ENCODE measurements at places on chromosomes 5 and 9. TPM values are rescaled to one million over a fixed set of nuclear protein-coding genes. Genes with fewer than 3 reads are reported as not detected.

Gene ADAMTS13
- 0.24 TPM for total RNA-seq

Gene RELL2
- 10.1 TPM for total RNA-seq

- H3K27ac ChIP-seq, result no peak overlapping the region
- H3K27me3 ChIP-seq, result no peaks in the 10 kb centered on the region
- no peaks in the 10 kb centered on the region for H3K4me1 ChIP-seq
- no peak for DNase-seq
Measured at GRCh38 chr9:6418764-6419163, 5.8 kb downstream of the UHRF2 start.

- no peaks in the 10 kb centered on the region for H3K27me3 ChIP-seq
- no peak for DNase-seq
- peaks cover 45% of the 10 kb centered on the region for H3K36me3 ChIP-seq
- H3K4me1 ChIP-seq, result peaks cover 8% of the 10 kb centered on the region
- H3K4me3 ChIP-seq, result peak overlapping the region; percentile 82
Measured at GRCh38 chr9:128947277-128947526, 201 bp downstream of the DOLK start.

GRCh38 chr5:50325237-50325832, 115.8 kb downstream of the EMB start:
- no peak overlapping the region for H3K27ac ChIP-seq
- H3K27me3 ChIP-seq, result no peaks in the 10 kb centered on the region
- no peak overlapping the region for H3K4me3 ChIP-seq
- H3K36me3 ChIP-seq, result no peaks in the 10 kb centered on the region
- H3K4me1 ChIP-seq, result no peaks in the 10 kb centered on the region
- no peak for DNase-seq

DNA sequence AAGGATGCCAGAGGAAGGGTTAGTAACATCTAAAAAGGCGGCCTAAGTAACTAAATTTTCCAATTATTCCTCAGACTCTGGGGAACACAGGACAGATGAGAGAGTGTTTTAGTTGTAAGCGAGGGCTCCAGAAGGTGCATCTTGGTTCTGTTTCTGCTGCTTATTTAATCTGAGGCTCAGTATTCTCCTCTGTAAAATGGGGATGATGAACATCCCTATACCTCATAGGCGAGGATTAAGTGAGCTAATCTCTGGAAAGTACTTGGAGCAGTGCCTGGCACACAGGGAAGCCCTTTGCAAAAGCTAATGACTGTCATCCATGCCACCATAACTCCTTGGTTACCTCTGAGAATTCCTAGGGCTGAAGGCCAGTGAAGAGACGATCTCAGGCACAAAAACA, 59.0 kb downstream of the SHB start:
- H3K27me3 ChIP-seq, result no peaks in the 10 kb centered on the region
- no peak for DNase-seq
- peaks cover 31% of the 10 kb centered on the region for H3K36me3 ChIP-seq
- peaks cover 46% of the 10 kb centered on the region for H3K4me1 ChIP-seq

- peaks cover 6% of the 10 kb centered on the region for H3K27me3 ChIP-seq
- no peak for DNase-seq
- no peaks in the 10 kb centered on the region for H3K36me3 ChIP-seq
- H3K4me3 ChIP-seq, result no peak overlapping the region
Measured at GRCh38 chr5:169499990-169500505, 83.5 kb upstream of the SPDL1 start.

- no peaks in the 10 kb centered on the region for H3K36me3 ChIP-seq
- no peaks in the 10 kb centered on the region for H3K27me3 ChIP-seq
- H3K4me3 ChIP-seq, result no peak overlapping the region
Measured at GRCh38 chr9:18060269-18060934, 413.6 kb upstream of the ADAMTSL1 start.

DNA sequence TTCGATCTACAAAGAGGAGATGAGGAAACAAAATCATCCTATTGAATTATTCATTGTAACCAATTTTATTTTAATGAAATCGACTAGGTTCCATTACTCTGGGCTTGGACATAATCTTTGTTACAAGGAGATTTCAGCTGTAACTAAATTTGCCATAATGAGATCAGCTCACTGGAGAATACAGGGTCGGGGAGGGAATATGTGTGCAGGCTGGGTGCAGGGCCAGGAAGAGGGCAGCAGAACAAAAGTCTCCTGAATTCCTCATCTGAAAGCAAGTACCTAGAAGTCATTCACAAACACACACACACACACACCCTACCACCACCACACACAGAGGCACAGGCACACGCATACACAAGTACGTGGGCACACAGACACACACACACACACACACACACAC, 151.2 kb downstream of the PAPPA start:
- no peak for DNase-seq
- H3K4me3 ChIP-seq, result no peak overlapping the region
- H3K36me3 ChIP-seq, result peaks cover 11% of the 10 kb centered on the region
- H3K27ac ChIP-seq, result no peak overlapping the region
- H3K27me3 ChIP-seq, result no peaks in the 10 kb centered on the region

GRCh38 chr5:16737209-16737608, 120.4 kb upstream of the RETREG1 start:
- no peak for DNase-seq
- no peak overlapping the region for H3K4me3 ChIP-seq
- H3K27me3 ChIP-seq, result no peaks in the 10 kb centered on the region
- peaks cover 25% of the 10 kb centered on the region for H3K4me1 ChIP-seq
- H3K27ac ChIP-seq, result peak overlapping the region; percentile 42
- peaks cover 39% of the 10 kb centered on the region for H3K36me3 ChIP-seq

Gene TTF1
- 9.9 TPM for total RNA-seq

DNA sequence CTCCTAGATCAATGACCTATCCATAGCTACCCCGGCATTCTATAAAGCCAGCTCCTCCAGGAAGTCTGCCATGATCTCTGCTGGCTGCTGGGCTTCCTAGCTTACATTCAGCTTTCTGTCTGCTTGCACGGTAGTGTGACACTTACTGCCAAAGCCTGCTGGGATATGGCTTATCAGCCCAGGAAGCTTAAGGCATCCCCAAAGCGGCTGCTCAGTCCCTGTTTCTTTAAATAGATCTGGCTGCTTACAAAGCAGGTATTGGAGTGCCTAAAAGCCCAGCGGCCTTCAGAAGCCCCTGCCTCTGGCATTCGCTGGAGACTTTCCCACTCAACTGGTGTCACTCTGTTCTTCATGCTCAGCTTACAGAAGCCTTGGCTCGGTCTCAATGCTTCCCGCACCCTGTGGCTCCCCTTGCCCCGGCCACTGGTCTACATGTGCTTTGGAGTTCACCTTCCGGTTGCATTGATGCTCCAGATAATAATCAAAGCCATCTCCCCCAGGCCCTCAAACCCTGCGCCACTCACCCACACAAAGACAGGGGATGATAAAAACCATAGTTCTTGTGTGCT, 31.3 kb upstream of the STRBP start:
- H3K36me3 ChIP-seq, result no peaks in the 10 kb centered on the region
- H3K4me3 ChIP-seq, result no peak overlapping the region
- no peaks in the 10 kb centered on the region for H3K27me3 ChIP-seq
- no peak overlapping the region for H3K27ac ChIP-seq

GRCh38 chr5:2714026-2714425, 37.5 kb downstream of the IRX2 start:
- no peaks in the 10 kb centered on the region for H3K27me3 ChIP-seq
- DNase-seq, result no peak
- no peaks in the 10 kb centered on the region for H3K36me3 ChIP-seq
- H3K4me1 ChIP-seq, result no peaks in the 10 kb centered on the region

DNA sequence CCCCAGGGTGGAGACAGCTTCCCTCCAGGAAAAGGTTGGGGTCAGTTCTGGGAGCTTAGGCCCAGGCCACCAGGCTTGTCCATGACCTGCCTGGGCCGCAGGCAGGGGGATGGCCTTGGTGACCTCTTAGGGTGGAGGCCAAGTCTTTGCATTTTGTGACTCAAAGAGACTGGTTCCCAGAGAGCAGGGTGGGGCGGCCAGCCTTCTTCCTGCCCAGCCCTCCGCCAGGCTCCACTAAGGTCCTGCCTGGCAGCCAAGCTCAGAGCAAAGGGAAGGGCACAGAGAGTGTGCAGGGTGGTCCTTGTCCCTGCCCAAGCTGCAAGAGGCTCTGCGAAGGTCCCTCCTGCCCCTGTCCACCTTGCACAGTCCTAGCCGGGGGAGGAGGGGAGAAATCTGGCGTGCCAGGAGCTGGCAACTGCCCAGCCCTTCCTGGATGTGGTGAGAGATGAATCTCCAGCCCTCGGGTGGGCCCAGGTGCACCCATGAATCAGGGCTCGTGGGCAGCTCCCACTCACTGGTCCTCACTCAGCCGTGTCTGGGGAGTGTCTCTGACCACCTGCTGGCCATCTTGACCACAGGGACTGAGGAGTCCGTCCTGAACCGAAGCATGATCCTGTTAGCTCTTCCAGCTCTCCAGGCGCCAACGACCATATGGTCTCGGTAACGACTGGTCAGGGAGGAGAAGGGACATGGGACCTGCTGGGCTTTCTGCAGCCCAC, 2.3 kb upstream of the PTGDS start:
- peaks cover 9% of the 10 kb centered on the region for H3K27me3 ChIP-seq
- no peak overlapping the region for H3K4me3 ChIP-seq
- DNase-seq, result no peak
- peaks cover 6% of the 10 kb centered on the region for H3K4me1 ChIP-seq
- no peak overlapping the region for H3K27ac ChIP-seq
- no peaks in the 10 kb centered on the region for H3K36me3 ChIP-seq

GRCh38 chr5:111530298-111530740, 18.0 kb upstream of the STARD4 start:
- no peak overlapping the region for H3K4me3 ChIP-seq
- H3K4me1 ChIP-seq, result peaks cover 6% of the 10 kb centered on the region
- H3K36me3 ChIP-seq, result no peaks in the 10 kb centered on the region
- DNase-seq, result peak; percentile 28
- no peaks in the 10 kb centered on the region for H3K27me3 ChIP-seq
- no peak overlapping the region for H3K27ac ChIP-seq

DNA sequence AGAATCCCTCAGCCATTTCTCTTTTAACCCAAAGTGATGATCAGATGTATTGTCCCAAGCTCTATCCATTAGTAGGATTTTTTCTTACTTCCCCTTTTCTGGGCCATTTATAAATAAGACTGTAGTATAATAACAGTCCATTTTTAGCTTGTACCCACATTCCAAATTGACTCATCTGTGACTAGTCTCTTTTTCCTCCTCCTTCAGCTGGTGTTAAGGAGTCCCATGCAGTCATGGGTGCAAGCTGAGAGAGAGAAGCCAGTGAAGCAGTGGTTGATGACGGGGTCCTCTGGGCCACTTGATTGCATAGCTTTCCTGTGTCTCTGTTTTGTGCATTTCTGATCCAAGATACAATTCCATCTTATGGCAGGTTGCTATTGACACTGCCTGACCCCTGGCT, 476.0 kb upstream of the CD180 start:
- DNase-seq, result no peak
- no peaks in the 10 kb centered on the region for H3K4me1 ChIP-seq
- no peak overlapping the region for H3K27ac ChIP-seq
- no peaks in the 10 kb centered on the region for H3K36me3 ChIP-seq
- no peaks in the 10 kb centered on the region for H3K27me3 ChIP-seq

GRCh38 chr5:152824316-152824715, 419.2 kb upstream of the NMUR2 start:
- no peaks in the 10 kb centered on the region for H3K27me3 ChIP-seq
- DNase-seq, result no peak
- H3K4me1 ChIP-seq, result no peaks in the 10 kb centered on the region

Gene PRUNE2
- 2.2 TPM for total RNA-seq

GRCh38 chr5:57209316-57210040, 35.6 kb downstream of the GPBP1 start:
- H3K27me3 ChIP-seq, result no peaks in the 10 kb centered on the region
- peaks cover 19% of the 10 kb centered on the region for H3K36me3 ChIP-seq
- no peak for DNase-seq
- H3K4me3 ChIP-seq, result no peak overlapping the region
- no peaks in the 10 kb centered on the region for H3K4me1 ChIP-seq
- no peak overlapping the region for H3K27ac ChIP-seq

Gene C5orf58
- not detected for total RNA-seq

GRCh38 chr9:78932849-78933627, 636.1 kb downstream of the PSAT1 start:
- peak; percentile 56 for DNase-seq
- peaks cover 16% of the 10 kb centered on the region for H3K4me1 ChIP-seq
- peak overlapping the region; percentile 67 for H3K27ac ChIP-seq
- no peaks in the 10 kb centered on the region for H3K36me3 ChIP-seq
- H3K27me3 ChIP-seq, result no peaks in the 10 kb centered on the region
- H3K4me3 ChIP-seq, result no peak overlapping the region

- H3K4me1 ChIP-seq, result peaks cover 51% of the 10 kb centered on the region
- no peaks in the 10 kb centered on the region for H3K27me3 ChIP-seq
- H3K27ac ChIP-seq, result no peak overlapping the region
Measured at GRCh38 chr5:111743988-111744387, 13.0 kb downstream of the NREP start.

All from SJSA1 (cell line).